Bronchial epithelial cell (primary cell): ENCODE measurements at places on chromosomes 5 and 9. TPM values are rescaled to one million over a fixed set of nuclear protein-coding genes. Genes with fewer than 3 reads are reported as not detected.

PKD2L2 gene
- not detected in 2 replicates for total RNA-seq

MAT2B gene
- total RNA-seq: 41.5 and 71.1 TPM in 2 replicates

GRCh38 chr9:20357037-20357432 is 265.3 kb downstream of the MLLT3 start:
- DNase-seq: peak; percentile 15

DNA sequence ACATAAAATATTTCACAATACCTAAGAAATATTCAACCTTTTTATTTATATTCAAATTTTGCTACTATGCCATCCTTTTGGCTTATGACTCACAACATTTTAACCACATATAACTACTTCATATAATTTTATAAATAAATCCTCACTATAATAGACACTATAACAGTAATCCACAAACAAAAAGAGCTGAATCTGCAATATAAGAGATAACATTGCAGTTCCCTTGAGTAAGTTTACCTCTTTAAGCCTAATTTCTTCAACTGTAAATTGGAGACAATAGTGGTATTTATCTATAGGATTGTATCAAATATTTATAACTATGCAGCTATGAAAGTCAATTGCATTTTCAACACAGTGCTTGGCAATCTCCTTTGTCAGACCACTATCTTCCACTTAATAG is 1084.5 kb downstream of the NR2F1-AS1 start:
- no peak for DNase-seq

GRCh38 chr5:109877670-109878045 is 187.9 kb downstream of the MAN2A1 start:
- peak; percentile 67 for DNase-seq

DNA sequence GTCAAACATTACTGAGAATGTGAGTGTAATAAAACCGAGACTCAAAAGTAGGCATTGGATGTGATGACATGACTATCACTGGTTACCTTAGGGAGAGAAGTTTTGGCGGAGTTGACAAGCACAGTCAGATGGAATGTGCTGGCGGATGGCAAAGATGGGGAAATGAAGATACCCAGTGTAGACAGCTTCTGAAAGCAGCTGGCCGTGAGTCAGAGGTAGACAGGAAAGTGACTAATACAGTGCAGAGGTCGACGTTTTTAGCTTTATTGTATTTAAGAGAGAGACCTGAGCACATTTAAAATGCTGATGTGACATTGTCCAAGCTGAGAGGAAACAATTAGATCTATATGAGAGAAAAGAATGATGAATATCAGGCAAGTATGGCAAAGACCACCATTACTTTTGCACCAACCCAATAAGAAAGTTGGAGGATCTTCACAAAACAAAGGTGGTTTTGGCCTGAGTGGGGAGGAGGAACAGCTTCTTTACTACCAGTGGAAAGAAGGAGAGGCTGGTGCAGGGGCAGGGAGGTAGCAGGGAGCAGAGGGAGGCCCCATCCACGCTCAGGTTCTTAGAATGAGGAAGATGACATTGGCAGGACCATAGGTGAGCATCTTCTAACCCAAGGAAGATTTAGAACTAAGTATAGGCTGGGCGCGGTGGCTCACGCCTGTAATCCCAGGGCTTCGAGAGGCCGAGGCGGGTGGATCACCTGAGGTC is 36.7 kb upstream of the KCNIP1 start:
- peak; percentile 91 for DNase-seq

- no peak for DNase-seq
Measured at GRCh38 chr9:76827296-76828080, 63.2 kb downstream of the PCA3 start.

DNA sequence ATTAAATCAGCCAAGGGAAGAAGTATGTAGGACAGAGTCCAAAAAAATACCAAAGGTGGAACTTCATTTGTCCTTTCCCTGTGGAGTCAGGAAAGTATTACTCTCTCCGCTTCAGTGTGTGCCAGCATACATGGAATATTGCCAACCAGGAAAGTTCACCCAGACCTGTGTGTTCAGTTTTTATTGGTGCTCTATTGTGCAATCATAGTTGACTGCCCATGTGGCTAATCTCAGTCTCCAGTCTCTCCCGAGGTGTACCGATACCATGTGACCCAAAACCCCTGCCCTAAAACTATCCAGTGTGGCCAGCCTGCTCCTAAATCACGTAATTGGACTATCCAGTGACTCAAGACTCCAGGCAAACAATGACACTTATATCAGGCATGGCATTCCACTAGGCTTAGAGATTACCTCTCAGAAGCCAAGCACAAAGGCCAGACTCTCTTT is 38.8 kb downstream of the NFX1 start:
- DNase-seq: peak; percentile 100
